Dermis blood vessel endothelial cell (primary cell): ENCODE measurements at places on chromosomes 16 and 17. TPM values are rescaled to one million over a fixed set of nuclear protein-coding genes. Genes with fewer than 3 reads are reported as not detected.

Gene CACNG5
- total RNA-seq: not detected in 2 replicates

Gene RNU2-1
- total RNA-seq: not detected in 2 replicates

Gene KRTAP4-4
- total RNA-seq: not detected in 2 replicates

Gene ITPRIPL2
- total RNA-seq: 40.2 and 51.3 TPM in 2 replicates

Gene RAC3
- total RNA-seq: 9.0 and 14.0 TPM in 2 replicates

Gene DCAF7
- total RNA-seq: 27.9 and 55.2 TPM in 2 replicates

- DNase-seq: no peak
Measured at GRCh38 chr16:5634666-5635180, 537.1 kb upstream of the EEF2KMT start.

DNA sequence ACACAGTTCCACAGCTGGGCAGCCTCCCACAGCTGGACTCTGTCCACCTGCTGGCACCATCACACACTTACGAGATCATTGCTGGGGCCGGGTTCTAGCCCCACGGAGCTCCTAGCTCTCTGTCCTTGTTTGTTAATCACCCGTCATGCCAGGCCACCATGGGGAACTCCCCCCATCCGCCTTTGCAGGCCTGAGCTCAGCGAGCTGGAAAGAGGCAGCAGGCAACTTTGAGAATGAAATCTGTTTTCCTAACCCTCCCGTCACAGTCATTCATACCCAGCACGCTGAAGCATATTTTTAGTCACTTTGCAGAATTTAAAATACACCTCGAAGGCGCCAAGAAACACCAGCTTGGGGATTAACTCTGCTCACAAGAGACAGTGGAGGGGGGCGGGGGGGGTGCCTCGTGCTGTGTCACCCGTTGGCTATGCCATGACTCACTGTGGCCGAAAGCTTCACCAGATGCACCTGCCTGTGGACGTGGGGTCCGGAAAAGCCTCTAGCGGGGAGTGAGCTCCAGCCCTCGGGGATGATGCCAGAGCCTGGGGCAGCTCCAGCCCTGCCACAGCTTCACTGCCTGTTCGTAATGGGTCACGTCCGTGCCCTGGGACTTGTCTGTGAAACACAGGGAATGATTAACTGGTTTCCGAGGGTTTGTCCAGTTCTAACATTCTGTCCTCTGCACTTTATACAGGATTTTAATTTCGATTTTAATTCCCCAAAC, 1.4 kb upstream of the SPNS2 start:
- peak; percentile 49 for DNase-seq

DNA sequence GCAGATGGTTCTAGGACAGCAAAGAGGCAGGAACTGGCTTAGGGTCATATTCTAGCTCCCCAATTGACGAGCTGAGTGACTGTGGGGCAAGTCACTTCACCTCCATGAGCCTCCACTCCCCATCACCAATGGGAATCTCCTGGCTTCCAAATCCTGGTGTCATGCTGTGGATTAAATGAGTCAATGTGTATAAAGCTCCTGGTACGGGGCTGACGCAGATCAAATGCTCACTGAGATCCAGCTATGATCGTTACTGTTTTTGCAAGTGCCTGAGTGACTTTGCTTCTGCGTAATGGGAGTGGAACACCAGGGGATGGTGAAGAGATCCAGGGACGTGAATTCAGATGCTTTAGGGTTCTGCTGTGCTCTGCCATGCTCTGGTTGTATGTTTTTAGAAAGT, 2.4 kb downstream of the SEC14L5 start:
- no peak for DNase-seq

GRCh38 chr16:30535106-30535776, 583 bp upstream of the ZNF747 start:
- DNase-seq: peak; percentile 50

DNA sequence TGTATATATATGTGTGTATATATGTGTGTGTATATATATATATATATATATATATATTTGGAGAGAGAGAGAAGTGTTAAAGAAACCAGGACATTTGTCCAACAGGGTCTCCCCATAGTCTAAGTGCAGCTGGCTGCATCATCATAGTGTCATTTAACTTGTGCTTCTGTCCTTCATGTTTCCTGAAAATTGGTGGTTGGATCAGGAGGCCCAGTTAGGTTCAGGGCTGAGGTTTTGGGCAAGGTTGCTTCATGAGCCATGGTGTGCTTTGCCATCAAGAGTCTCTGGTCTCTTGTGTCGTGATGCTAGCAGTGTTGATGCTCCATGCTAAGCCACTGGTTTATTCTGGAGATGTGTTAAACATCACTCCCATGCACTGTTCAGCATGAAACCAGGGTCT, 85.3 kb downstream of the C16orf95 start:
- DNase-seq: no peak

DNA sequence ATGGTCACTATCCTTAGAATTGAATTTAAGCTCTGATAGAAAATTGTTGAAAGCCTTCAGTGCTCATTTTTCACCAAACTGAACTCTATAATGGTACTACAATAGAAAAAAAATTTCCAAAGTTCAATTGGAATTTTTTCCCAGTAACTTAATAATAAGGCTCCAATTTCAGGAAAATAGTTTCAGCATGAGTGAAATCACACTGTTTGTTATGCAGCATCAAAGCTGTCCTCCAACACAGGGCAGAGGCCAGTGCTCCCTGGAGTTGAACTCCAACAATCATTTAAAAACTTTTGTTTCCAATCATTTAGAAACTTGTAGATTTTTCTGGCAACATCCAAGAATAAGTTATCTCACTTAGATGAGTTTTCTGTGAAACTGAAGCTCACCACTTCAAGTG, 103.1 kb upstream of the HSBP1 start:
- DNase-seq: no peak

DNA sequence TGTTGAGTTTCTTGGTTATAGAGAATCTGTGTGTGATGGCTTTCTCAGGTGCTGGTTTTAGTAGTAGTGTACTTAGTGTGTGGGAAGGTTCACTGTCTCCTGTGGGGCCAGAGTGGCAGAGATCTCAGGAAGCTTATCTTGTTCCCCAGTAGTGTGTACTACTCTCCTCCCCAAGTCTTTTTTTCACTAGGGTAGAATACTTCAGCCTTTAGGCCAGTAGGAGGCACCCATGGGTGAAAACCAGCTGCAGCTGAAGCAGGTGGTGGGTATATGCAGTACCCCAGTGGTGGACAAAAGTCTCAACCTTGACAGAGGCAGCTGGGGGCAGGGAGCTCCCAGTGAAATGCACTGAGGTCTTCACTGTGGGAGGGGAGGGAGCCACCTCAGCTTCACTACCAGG, 109.9 kb downstream of the PHKB start:
- DNase-seq: no peak

GRCh38 chr16:57092786-57093411, 516 bp downstream of the CPNE2 start:
- DNase-seq: peak; percentile 60

- no peak for DNase-seq
Measured at GRCh38 chr16:8929086-8929748, 34.5 kb downstream of the USP7 start.

- DNase-seq: no peak
Measured at GRCh38 chr17:44067545-44067940, 1.1 kb upstream of the LSM12 start.

- no peak for DNase-seq
Measured at GRCh38 chr16:68236826-68237242, 907 bp upstream of the ESRP2 start.

DNA sequence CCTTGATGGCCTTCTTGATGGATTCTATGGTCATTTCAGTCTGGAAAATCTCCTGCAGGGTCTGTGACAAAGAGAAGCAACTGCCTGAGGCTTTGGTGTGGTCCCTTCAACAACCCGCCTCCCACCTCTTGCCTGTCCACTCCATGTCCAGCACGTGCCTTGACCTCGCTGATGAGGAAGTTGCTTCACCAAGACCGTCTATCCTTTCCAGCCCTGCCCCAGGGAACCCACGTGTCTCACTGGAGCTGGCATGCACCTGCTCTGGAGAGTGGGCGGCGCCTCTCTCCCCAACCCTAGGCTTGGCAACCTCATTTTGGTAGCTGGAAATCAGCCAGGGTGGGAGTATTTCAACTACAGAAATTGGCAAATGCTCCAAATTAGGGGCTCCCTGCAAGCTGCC, 32.6 kb downstream of the TEKT3 start:
- no peak for DNase-seq

- DNase-seq: no peak
Measured at GRCh38 chr16:20355114-20355782, 2.7 kb upstream of the UMOD start.
